ENCODE measurements at places on chromosomes 12 and 14.

- DNase-seq, result no peak
Measured at GRCh38 chr12:118432812-118433545, 56.6 kb downstream of the SUDS3 start.

DNA sequence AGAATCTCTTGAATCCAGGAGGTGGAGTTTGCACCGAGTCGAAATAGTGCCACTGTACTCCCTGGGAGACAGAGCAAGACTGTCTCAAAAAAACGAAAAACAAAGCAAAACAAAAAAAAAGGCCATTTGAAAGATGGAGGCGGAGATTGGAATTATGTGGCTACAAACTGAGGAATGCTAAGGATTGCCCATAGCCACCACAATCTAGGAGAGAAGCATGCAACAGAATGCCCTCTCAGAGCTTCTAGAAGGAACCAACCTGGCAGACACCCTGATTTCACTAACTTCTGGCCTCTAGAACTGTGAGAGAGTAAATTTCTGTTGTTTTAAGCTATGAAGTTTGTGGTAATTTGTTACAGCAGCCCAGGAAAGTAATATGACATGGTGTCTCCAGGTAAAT is 50.1 kb upstream of the LIMA1 start:
- no peak for DNase-seq

DNA sequence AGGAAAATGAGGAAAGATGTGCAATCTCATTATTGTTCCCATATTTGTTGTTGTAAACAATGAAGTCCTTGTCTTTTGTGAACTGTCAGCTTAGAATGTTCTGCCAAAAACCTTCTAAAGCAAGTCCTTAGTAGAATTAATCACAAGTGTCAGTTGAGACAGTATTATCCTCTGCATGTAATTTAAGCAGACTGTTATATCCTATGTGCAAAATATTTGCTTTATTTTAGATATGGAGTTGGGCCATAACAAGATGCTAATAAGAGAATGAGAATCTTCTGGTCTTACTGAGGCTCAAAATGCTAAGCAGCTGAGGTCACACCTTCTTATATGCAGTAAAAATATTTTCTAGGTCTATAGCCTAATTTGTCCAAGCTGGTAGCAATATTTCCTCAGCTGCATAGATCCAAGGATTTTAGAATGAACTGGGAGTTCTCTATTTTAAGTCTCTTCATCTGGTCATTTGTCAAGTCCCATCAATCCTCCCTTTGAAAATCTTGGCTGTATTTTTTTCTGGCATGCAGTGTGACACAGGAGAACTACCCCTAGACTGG is 222.3 kb upstream of the NAV3 start:
- DNase-seq, result peak; percentile 11

GRCh38 chr12:43848226-43848507 is 12.3 kb downstream of the TMEM117 start:
- no peak for DNase-seq

- no peak for DNase-seq
Measured at GRCh38 chr14:84041421-84041820, 1488.5 kb upstream of the FLRT2 start.

GRCh38 chr14:54148251-54148650 is 191.6 kb upstream of the BMP4 start:
- DNase-seq, result no peak

- peak; percentile 20 for DNase-seq
Measured at GRCh38 chr12:104137001-104137901, 759 bp downstream of the NFYB start.

GRCh38 chr12:103680591-103681141 is 93.6 kb downstream of the STAB2 start:
- no peak for DNase-seq

- DNase-seq, result no peak
Measured at GRCh38 chr14:94897082-94897481, 127.2 kb upstream of the GSC start.

DNA sequence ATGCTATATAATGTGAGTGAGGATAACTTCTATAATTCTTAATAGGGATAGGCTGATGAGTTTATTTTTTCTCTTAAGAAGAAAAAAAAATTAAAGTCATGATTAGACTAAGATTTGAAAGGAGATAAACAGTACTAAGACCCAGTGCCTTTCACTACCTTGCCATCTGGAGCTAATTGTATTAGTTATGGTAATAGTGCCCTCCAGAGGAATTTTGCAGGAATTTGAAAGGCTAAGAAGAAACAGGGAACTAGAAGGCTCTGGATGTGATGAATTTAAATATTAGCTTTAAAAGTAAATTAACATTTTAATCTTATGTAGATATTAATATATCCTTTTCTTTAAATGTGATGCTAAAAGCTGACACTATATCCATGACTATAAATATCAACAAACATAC is 36.6 kb upstream of the PIK3C2G start:
- DNase-seq, result peak; percentile 11

DNA sequence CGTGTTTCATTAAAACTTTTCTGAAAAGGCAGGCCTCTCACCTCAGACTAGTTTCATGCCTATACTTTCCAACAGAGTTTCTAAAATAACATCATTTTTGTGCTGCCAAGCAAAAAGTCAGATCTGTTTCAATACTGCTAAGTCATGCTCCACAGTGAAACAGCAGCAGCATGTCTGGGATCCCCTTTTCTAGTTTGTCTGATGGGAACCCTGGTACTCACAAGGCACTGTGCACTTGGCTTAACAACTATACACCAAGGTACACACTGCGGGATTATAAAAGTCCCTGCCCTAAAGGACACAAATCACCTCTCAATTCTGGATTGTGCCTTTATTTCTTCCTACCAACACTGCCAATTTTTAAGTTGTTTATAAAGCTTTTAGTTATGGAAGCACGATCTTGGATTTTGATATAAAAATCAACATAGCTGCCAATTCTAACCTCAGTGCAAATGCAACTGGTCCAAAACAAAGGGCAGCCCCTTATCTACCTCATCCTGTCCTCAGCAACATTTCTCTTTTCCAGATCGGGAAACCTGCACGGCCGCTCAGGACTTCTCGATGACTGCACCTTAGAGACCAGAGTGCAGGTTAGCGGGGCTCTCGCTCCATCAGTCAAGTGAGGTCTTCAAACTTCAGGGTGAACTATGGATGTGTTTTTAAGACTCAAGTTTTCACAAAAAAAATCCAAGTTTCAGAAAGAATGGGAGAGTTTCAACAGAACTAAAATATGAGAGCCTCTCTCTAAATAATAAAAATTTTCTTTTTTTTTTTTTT is 1.7 kb upstream of the EIF5 start:
- DNase-seq, result no peak

GRCh38 chr12:24121911-24122310 is 172.4 kb upstream of the SOX5 start:
- peak; percentile 22 for DNase-seq
